CMK (cell line): ENCODE measurements at places on chromosomes 7 and 10.
A peak's percentile ranks its signal among the peaks of the same experiment; 100 is the strongest.

- DNase-seq: no peak
Observed at GRCh38 chr10:22259280-22259679, 41.5 kb upstream of the EBLN1 start.

GRCh38 chr10:102241444-102242117, at the start of gene PITX3:
TSS of gene PITX3 (minus strand) at chr10:102241512. CDS start at chr10:102232080, 9,432 bp downstream.
- peak; percentile 90 for DNase-seq

DNA sequence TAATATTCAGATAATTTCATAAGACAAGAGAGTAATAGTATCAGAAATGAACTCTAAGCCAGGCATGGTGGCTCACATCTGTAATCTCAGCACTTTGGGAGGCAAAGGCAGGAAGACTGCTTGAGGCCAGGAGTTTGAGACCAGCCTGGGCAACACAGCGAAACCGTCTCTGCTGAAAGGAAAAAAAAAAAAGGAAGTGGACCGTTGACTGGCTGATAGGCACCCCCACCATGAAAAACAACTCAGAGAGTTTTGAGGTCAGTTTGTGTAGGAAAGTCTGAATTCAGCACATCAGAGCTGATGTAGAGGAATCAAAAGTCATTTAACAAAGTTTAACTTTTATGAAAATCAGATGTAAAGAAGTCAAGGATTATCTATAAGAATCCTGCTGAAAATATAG, 63.2 kb upstream of the AMPH start:
- no peak for DNase-seq

GRCh38 chr10:120819366-120819765, 31.8 kb upstream of the WDR11 start:
- DNase-seq: no peak

DNA sequence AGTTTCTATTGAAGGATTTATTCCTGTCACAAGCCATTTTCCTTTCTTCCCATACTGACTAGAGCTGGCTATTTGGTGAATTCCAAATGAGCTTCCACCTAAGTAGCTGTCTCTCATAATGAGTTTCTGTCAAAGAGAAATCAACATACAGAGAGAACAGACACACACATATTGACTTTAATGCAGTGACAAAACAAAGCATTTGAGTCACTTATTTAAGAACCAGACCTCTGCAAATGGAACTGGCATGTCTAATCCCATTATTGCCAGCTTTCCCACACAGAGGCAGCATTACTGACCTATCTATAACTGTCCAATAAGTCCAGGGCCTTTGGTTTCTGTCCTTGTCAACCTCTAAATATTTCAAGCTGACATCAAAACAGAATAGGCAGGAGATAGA, 179.3 kb upstream of the CSTF2T start:
- no peak for DNase-seq

DNA sequence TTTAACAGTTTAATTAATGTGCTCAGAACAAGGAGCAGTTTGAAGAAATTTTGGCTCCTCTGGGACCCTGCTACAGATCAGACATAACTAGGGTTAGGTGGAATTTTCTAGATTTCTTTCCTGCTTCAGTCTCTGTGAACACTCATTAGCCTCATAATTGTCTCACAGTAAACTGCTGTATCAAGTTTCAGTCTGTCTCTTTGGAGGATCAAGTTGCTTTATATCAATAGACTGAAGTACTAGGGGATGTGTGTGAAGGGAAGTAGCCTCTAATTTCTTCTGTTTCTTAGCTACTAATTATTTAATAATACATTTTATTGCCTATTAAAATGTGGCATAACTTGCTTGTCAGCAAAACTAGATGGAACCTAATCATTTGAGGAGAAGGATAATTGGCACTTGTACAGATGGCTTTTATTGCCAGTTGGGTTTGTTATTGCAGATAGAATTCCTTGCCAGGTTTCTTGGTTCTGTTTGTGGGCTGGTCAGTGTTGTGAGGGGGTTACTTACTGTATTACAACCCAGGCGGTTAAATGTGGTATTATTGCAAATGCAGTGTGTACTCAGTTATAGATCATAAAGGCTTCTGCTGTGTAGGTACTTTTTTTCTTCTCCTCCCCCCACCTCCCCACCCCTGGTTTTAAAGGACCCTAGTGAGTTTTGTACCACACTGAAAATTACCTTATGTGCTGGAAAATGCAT, 758.0 kb downstream of the AUTS2 start:
- DNase-seq: no peak

GRCh38 chr10:77378366-77379349, 258.9 kb downstream of the KCNMA1 start:
- no peak for DNase-seq

- DNase-seq: no peak
Observed at GRCh38 chr10:123575105-123575504, 91.0 kb upstream of the GPR26 start.

GRCh38 chr10:88848499-88848898, 3.1 kb downstream of the ANKRD22 start:
- DNase-seq: no peak

- no peak for DNase-seq
Observed at GRCh38 chr7:106731187-106731586, 70.2 kb upstream of the CCDC71L start.

DNA sequence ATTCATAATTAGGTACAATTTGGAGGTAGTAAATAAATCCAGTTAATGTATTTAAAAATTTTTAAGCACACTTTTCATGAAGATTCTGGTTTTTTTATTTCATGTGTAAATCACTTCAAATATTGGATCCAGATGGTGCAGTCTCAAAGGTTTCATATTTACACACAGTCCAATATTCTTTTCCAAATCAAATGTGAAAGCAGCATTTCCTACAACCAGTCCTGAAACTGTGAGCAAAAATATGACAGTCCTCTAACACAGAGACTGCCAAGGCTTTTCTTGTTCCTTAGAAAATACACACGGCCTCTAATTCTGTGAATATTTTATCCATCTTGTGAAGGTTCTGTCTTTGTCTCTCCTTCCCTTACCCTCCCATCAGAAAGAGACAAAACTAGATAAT, 645.9 kb downstream of the ARL4A start:
- no peak for DNase-seq

DNA sequence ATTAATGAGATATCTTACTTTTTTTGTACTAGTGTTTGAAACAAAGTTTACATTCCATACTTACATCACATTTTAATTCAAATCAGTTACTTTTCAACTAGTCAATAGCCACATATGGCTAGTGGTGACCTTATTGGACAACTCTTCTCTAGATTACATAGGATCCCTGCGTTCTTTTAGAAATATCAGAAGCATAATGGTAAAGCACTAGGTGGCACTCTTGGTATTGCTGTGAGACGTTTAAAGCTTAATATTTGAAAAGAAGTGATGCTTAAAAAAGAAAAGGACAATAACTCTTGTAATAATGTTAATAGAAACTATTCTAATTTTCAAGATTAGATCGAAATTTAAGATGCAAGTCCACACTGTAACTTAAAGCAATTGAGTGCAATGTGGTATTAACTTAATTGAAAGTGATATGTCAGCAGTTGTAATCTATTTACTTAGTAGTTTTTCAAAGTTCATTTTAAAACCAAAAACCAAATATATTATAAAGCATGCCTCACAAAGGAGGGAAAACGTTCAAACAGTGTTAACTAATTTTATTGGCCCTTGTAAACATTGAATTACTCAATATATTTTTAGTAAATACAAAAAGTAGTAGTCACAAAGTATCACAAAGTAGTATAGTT, 339.1 kb downstream of the ATRNL1 start:
- no peak for DNase-seq

- DNase-seq: no peak
Observed at GRCh38 chr7:158934628-158935027, 78.3 kb downstream of the DYNC2I1 start.

DNA sequence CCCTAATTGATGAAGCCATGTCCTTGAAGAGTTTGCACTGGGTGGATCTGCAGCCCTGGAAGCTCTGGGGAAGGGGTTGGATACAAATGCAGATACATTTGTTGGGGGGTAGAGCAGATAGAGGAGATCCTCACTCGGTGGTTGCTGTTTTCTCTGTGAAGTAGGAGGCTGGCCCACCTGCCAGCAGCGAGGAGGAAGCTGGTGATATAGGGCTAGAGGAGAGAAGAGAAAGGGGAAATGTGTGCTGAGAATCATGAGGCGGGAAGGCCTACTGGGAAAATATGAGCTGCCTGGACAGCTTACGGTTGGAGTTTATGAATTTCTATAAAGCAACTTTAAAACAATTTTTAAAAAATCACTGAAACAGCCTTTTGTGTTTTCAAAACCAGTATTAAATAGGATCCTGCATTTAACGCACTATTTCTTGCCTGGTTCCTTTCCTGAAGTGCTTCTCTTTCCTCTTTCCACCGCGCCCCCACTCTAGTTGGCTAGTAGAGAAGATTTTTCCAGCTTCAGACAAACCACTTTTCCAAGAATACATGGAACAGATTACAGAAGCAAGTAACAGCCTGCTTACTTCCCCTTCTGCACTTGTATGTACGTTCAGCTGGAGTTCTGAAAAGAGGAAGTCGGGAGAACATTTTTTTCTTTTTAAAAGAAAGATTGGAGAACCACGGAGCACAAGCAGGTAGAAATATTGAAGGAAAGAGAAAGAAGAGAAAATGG, 100.6 kb upstream of the GLCCI1 start:
- no peak for DNase-seq

DNA sequence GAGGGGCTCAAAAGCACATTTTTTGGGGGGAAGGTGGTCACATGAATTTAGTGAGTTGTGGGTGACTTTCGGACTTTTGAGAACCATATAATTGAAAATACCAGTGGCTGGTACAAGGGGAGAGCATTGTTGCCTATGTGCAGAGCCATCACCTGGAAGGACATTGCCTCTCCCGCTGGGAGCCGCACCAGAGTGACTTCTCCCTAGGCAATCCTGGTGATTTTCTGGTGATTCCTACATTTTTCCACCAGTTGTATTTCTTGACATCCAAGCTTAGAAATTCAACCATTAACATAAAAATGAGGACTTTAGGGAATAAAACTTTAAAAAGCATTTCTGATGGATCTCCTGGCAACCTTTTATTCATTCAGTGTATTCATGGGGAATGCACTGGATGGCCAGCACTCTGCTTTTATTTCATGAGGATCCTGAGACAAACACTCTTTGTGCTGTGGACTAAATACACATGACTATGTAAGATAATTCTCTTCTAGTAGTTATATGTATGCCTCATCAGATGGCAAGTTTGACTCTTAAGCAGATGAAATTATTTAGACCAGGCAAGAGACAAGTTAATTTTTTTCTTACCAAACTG, 41.8 kb upstream of the MKI67 start:
- DNase-seq: no peak

DNA sequence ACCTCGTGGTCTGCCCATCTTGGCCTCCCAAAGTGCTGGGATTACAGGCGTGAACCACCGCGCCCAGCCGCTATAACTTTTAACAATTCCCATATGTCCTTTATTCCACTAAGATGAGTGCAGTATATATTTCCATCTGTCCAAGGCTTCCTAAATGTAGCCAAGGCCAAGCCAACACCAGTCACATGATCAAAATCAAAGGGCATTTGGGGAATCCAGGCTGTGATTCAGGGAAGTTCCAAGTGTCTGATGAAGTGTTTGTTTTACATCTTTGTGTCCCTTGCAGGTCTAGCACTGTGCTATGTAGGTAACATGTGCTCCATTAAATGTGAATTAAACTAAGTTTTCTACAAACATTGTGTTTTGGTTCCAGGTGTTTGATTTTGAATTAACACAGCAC, 20.8 kb downstream of the AKR1E2 start:
- no peak for DNase-seq

DNA sequence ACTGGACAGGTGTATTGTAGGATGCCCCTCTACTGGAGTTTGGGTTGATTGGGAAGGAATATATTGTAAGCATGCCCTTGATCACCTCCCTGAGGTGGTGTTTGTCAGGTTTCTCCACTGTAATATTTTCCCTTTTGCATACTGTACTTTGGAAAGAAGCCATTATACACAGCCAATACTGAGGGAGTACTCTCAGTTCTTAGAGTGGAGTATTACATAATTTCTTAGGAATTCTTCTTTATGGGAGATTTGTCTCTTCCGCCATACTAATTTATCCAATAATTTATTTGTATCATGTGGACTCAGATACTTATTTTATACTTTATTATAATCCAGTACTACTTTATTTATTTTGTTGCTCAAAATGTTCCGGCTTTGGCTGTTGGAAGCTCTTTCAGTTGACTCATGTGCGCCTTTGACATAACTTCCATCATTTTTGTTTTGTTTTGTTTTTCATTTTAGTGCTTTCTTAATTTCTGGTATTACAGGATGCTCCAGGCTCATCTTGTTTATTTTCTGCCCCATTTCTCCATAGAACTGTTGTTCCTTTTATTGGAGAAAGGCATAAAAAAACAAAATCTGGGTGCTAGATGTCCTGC, 29.7 kb downstream of the MKLN1 start:
- DNase-seq: no peak

DNA sequence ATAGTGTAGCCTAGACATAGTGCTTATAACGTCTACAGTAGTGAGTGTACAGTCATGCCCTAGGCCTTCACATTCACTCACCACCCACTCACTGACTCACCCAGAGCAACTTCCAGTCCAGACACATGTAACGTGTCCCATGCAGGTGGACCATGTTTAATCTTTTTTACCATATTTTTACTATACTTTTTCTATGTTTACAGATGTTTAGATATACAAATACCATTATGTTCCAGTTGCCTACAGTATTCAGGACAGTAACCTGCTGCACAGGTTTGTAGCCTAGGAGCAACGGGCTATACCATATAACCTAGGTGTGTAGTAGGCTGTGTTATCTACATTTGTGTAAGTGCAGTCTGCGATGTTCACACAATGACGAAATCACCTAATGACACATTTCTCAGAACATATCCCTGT, 11.0 kb downstream of the MPP7 start:
- no peak for DNase-seq

DNA sequence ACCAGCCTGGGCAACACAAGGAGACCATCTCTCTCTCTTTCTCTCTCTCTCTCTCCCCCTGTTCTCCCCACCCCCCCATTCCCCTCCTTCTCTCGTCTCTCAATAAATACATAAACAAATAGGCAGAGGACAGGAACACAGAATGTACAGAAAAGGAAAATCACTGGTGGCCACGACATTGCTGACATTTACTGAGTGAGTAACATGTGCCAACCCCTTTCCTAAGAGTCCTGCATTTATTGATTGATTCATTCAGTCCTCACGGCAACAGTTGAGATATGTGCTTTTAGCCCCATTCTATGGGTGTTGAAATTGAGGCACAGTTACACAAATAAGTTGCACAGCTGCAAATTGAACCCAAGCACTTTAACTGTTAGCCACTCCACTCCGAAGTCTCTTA, 114.3 kb upstream of the SAMD8 start:
- DNase-seq: no peak

DNA sequence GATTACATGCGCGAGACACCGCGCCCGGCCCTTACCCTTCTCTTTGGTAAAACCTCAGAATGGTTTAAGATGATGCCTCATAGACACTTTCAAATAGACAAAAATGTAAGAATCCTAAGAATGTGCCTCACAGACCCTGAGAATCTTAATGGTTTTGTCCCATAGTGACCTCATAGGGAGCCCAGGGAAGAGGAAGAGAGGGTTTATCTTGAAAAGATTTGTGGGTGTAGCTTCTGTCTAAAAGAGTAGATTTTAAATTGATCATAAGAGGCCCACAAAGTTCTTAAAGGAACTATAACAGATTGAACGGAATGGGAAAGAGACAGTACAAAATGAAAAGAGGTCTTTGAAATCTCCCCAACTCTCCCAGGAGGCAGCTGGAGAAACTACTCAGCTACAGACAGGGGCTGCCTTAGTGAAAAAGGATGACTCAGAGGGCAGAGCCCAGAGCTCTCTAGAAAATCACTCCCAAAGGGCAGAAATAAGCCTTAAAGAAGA, 220.6 kb downstream of the ADRA2A start:
- DNase-seq: no peak
